ENCODE measurements at places on chromosomes 12 and 14.
A peak's percentile ranks its signal among the peaks of the same experiment; 100 is the strongest.

GRCh38 chr14:42523666-42524065 lies 917.0 kb downstream of the LRFN5 start:
- no peak for DNase-seq

DNA sequence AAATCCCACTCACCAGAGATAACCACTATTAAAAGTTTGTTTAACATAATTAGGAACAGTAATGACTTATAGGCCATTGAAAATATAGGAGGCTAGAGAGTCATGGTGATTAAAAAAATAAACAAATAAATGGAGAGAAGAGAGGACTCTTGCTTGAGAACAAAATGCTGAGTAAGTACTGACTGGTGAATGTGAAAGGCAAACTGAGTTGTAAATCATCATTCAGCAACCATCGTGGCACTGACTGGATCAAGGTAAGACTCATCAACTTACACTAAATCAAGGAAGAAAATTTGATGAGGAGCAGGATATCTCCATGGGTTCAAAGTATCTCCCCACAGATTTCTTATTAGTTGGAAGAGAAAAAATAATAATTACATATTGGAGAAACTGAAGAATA lies 14.1 kb upstream of the YBX3 start:
- DNase-seq = no peak

DNA sequence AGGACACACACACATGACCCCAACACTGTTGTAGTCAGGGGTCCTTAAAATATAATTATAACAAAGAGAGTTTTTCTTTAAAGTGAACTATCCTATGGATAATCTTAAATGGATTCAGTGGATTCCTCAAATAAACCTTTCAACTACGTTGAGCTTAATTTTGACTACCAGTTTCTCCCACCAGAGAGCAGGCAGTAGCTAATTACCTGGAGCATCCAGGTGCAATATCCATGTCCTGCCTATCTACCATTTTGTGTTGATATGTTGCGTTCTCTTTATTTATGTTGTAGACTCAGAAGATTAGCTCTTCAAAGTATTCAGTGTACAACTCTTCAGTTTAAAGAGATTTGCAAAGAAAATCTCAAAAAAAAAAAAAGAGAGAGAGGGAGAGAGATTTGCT lies 127.2 kb upstream of the GZMB start:
- no peak for DNase-seq

DNA sequence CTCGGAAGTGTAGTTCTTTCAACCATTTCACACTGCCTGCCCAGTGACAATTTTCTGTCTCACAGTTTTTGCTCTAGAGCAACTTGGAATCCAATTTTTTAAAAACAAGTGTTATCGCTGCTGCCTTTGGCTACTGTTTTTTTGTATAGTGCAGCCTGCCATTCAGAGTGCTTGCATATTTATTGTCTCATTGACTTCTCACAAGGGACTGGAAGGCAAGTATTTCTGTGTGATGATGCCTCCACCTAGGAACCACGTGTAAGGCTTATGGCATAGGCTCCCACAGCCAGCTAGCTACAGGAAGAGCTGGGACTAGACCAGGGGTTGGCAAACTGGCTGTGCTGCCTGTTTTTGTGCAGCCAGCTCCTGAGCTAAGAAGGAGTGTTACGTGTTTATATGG lies 903 bp downstream of the PARPBP start:
- peak; percentile 30 for DNase-seq

- DNase-seq = no peak
Observed at GRCh38 chr12:79019672-79020071, 155.1 kb downstream of the SYT1 start.

DNA sequence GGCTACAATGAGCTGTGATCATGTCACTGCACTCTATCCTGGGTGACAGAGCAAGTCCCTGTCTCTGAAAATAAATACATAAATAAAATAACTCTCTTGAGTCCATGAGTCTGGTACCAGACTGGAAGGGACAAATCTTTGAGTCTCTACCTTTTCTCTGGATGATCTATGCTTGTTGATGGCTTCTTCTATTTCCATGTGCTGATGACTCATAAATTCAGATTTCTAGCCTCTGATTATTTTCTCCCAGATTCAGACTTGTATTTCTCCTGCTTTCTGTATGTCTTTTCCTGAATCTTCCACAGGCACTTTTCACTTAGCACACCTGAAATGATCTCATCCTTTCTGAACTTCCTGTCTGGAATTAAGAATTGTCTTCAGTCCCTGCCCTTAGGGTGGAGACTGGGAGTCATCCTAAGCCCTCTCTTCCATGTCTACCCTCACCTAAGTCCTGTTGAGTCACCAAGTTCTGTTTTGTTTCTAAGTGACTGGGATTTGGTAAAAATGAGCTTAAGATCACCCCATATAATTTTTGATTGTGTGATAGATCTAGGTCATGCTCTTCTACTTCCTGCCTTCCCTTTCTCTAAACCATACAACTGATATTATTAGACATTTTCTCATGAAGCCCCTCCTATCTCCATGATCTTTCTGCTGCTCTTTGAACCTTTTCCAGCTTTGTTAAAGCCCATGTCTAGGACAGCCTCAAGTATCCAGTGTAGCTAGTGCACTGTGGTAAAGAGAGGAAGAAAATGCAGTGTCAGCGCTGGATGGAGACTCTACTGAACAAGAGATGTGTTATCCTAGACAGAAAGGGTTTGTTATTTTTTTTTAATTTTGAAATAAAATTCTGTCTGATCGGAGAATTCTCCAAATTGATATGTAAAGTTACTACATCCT lies 13.1 kb downstream of the AKAP6 start:
- DNase-seq = no peak

- DNase-seq = no peak
Observed at GRCh38 chr12:114770323-114770722, 86.3 kb upstream of the TBX3 start.

- DNase-seq = no peak
Observed at GRCh38 chr12:12099102-12099501, 28.4 kb downstream of the BCL2L14 start.

GRCh38 chr14:64422756-64423155 lies 34.6 kb downstream of the MTHFD1 start:
- no peak for DNase-seq

DNA sequence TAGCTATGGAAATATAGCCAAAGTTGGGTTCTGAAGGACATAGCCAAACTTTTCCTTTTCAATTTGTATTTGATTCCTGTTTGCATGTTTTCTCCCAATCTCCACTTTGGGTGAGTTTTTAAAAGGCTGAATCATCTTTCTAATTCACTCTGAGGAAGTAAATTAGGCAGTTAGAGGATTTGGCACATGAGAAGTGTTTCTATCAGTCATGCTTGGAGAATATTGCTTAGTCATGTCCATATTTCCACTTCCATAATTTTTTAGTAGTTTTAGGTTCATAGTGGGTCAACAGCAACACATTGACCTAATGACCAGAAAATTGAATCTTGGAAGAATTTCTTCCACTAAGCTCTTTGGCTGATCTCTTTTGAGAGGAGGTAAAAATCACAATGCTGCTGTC lies 21.8 kb downstream of the IRAK3 start:
- DNase-seq = no peak

DNA sequence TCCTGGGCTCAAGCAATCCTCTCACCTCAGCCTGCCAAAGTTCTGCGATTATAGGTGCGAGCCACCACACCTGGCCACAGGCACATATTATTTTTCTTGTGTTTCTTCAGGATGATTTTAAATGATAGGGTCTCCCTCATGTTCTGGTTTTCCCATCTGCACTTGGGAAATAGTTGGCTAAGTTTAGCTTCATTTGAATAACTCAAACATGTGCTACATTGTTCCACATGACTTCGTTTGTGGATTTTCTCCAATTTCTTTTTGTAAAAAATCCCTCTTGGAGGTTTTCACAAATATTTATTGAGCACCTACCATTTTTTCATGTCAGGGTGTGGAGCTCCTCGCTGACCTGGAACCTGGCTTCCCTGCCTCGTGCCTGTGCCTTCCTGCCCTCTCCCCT lies 55.2 kb upstream of the GNPNAT1 start:
- no peak for DNase-seq

DNA sequence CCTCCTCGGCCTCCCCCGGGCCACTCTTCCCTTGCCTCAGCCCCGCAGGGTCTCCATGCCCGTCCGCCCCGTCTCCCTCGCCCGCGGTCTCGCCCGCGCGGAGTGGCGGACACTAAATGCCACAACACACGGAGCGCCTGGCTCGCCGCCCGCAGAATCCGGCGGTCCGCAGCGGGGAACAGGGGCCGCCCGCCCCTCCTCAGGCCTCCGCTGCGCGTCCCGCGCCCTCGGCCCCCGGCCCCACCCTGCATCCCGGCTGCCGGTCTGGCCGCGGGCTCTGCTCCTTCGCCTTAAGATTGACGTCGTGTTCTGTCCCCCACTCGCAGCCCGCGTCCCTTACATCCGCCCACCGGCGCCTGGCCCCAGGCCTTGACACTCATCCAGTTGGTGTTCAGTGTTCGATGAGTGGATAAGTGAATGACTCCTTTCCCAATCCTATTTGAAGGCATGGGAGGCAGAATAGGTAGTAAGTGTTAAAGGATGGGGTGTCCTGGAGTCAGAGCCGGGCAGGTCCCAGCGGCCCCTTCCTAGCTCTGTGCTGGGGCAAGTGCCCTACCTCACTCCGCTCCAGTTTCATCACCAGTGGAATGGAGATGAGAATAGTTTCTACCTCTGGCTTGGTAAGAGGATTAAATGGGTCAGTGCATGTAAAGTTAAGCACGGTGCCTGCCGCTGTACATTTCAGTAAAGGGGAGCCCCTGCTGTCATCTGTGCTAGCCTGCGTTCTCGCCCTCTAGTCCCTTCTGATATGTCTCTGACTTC lies 622 bp downstream of the TECPR2 start:
- no peak for DNase-seq

DNA sequence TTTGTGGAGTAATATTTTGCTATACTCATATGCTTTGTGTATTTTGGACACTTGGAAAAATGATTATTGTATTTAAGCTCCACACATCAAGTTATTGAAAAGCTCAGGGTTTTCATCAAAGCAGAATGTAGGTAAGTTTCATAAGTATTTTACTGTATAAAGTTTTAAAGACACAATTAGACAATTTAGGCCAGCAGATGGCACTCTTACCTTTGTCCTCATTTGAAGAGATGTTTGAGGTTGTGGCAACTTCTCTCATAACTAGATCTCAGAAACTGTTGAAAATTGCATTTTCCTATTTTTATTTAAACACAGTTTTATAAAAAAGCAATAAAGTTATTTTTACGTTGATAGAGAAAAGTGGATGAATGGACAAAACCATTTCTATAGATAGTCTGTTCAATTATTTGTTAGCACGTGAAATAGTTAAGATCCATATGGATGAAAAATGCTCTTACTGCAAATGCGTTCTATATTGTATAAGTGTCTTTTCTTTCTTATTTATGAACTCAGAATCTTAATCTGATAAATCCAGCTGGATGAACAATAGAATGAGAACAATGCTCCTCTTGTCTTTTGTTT lies 300.0 kb downstream of the AEBP2 start:
- DNase-seq = peak; percentile 51

- DNase-seq = no peak
Observed at GRCh38 chr14:23099212-23099861, 4.0 kb downstream of the C14orf119 start.

DNA sequence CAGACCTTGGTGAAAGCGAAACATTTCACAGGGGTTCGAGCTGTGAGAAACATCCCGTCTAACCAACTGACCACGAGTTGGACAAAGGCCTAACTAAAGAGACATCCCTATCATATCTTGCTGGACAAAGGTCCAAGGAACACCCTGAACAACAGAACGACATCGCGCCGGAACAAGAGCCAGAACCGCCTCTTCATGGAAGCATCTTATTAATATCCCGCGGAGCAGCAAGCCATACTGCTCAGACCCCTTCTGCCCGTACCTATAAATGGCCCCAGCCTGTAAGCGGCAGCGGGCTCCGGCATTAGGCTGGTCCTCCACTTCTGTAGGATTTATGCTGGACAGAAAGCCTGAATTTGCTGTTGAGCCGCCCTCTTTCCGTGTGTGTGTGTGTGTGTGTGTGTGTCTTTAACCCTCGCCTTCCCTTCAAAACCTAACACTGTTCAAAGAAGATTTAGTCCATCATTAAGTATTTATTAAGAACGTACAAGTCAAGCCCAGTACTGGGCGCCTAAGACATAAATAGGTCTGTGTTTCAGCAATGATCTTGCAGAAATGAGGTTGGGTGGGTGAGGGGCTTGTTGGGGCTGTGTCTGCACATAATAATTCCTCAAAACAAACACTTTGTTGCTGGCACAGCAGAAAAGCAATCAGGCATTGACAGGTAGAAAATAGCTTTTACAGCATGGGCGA lies 1.9 kb downstream of the SLC6A15 start:
- DNase-seq = no peak

DNA sequence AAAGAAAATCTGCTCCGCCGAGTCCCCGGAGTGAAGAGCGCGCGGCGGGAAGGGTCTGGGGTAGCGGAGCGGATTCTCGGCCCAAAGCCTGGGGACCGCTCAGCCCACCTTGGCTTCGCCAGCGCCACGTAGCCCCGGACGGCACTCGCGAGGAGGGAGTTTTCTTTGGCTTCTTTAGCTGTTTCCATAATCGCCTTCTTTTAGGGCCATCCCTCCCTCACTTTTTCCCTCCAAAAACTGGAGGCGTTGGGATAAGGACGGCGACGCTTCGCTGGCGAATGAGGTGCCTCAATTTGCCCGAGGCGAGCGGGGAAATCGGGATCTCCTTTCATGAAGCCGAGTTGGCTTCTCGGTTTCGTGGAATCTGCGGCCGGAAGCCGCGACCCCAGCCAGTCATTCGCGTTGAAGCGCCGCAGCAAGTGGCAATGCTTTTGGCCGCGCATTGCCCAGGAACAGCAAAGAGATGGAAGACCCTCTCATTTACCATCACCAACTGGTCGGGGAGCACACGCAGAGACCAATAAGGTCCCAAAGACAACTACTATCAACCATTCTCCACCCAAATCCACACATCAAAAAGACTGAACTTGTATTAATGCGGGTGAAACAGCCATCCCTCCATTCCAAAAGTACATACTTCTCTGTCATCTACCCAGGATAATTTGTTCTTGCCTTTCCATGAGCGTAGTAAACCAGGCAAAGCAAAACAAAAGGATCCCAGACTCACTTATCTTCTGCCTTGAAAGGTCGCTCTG lies 8.4 kb upstream of the SIX1 start:
- peak; percentile 10 for DNase-seq

DNA sequence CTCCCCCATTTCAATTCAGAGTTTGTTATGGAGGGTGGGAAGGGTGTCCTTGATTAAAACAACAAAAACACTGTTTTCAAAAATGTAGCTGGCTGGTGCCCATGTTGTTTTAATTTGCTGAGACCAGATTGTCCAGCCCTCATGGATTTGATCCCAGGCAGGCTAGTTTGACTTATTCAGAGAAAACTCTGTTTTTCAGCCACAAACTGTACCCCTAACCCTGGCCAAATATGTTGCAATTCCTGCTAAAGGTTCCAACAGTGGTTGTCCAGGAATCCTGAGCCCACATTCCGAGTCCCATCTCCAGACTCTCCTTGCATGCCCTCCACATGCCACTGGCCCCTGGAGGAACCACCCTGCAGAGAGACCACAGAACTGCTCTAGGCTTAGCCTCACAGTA lies 36.0 kb downstream of the MAP1LC3B2 start:
- no peak for DNase-seq
